ENCODE measurements at places on chromosomes 3 and 15.

- DNase-seq: no peak
Measured at GRCh38 chr3:140236836-140237501, 302.0 kb downstream of the CLSTN2 start.

DNA sequence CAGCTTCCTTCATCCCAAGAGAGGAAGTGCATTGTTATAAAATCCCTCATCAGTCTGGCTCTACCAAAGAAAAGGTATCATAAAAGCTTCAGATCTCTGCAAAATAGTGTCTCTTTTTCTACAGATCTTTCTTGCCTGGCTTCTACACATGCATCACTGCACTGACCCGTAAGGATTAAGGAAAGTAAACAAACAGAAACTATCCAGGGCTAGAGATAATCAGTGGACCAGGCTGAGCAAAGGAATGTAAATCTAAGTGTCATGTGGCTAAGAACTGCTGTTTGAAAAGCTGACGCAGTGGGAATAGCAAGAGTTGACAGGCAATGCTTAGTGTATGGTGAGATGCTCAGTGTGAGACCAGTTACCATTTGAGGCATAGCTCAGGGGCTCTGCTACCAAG, 339.7 kb downstream of the IL5RA start:
- no peak for DNase-seq

- no peak for DNase-seq
Measured at GRCh38 chr3:50120364-50121071, 31.8 kb downstream of the RBM5 start.

DNA sequence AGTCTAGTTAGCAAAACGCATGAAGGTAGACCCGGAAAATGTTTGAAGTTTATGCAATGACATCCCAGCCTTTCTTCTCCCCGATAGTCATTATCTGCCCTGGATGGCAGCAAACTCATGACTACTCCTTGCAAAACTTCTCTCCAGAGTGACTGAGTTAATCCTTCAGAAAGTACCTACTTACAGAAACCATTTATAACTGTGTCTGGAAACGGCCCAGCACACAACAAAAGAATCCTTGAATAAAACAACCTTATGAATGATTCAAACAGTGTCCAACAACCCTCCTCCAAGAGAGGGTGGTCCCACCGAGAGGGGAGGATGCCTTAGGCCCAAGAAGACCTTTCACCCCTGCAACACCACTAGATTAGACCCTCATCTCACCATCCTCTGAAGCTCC, 14.2 kb downstream of the ST8SIA2 start:
- DNase-seq: no peak

DNA sequence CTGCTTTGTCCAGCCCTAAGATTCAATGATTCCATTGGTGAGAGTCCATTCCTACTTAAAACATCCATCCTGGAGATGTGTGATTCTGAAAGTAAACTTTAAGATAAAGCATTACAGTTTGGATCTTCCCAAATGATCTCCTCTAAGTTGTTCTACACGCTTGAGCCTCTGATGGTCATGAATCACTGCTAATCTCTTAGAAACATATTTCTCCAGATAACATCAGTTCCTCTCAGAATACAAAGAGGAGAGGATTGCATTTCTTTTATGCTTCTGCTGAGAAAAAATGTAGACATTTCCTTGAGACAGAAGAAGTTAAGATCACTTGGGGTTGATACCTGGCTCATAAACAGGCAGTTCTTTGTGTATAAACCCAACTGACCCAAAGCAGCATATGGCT, 281.2 kb upstream of the DPH6 start:
- no peak for DNase-seq

- no peak for DNase-seq
Measured at GRCh38 chr15:91117375-91117774, 17.3 kb downstream of the SV2B start.

DNA sequence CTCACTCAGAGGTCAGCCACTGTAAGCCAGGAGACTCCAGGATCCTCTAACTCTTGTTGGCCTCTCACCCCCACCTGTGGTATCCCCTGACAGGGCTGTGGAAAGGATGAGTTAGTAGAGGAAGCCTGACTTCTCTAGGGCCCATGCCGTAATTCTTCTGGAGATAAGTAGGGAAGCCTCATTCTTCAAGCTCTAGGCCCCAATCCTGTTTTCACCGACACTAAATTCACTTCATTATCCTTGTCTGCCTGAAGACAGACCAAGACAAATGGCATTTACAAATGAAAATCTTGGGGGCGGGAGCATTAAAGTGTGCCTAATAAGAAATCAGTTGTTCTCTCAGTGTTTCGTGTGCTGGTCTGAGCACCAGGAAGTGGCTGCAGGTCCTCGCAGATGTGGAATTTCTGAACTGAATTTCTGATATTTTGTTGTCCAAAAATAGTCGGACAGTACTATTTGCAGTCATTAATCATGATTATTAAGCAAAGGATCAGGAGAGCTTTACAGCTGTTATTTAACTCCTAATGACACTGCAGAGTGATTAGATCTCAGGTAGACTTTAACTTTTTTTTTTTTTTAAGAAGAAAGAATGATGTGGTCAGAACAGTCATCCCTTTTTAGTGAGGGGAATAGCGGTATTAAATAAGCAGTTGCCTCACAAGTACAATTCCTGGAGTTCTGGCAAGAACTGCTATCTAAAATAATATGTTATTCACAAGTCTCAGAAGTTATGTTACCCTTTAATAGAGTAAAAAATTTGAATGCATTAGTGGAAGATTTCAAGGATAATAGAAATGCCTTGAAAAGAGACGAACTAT, 58.4 kb downstream of the RBMS3 start:
- no peak for DNase-seq

GRCh38 chr15:36766449-36766848, 187.0 kb downstream of the CDIN1 start:
- no peak for DNase-seq

- no peak for DNase-seq
Measured at GRCh38 chr3:190996181-190996775, 133.8 kb upstream of the GMNC start.

DNA sequence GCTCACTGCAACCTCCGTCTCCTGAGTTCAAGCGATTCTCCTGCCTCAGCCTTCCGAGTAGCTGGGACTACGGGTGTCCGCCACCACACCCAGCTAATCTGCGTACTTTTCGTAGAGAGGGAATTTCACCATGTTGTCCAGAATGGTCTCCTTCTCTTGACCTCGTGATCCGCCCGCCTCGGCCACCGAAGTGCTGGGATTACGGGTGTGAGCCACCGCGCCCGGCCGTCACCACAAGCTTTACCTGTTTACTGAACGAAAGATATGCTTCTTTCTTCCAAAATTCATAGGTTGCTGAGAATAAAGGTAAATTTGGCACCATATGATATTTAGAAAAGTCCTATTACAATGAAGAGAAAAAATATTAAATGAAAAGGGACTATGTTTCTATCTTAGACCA, 333.5 kb upstream of the EPHA6 start:
- DNase-seq: no peak
